ENCODE measurements at places on chromosomes 7 and 10. TPM values are rescaled to one million over a fixed set of nuclear protein-coding genes. Genes with fewer than 3 reads are reported as not detected.

DNA sequence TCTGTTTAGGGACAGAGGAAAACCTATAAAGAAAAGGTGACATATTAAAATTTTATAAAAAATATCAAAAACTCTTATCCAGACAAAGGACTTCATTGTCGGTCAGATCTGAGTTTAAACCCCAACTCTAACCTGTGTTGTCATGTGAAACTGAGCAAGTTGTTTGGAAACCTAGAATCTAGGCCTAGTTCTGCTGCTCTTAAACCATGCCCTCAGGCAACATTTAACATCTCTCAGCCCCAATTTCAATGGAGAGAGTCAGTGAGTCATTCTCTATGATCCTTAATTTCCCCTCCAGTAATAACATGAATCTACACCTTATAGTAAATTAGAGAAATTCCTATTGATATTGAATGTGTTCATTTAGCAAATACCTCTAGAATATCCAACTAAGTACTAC is 192.3 kb downstream of the IMMP2L start:
- H3K36me3 ChIP-seq, result no peaks in the 10 kb centered on the region
- H3K4me1 ChIP-seq, result no peaks in the 10 kb centered on the region
- no peak overlapping the region for H3K27ac ChIP-seq
- H3K27me3 ChIP-seq, result no peaks in the 10 kb centered on the region

The OPN4 gene
- not detected for total RNA-seq

DNA sequence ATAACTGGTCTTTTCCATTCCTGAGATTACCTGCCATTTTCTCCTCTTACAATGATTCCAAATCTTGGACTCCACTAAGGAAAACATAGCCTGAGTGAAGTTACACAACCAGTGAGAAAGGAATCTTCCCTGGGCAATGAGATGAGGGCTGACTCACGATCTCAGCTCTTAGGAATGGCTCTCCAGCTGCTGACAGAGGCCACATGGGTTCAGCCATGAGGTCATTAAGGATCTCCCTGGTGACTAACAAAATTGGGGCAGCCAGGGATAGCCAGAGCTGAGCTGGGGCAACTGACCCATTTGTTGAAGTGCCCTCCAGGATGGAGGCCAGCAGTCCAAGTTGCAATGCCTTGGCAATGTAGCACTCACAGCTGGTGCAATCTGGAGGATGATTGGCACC is 78.7 kb upstream of the MKLN1 start:
- H3K27ac ChIP-seq, result peak overlapping the region; percentile 46
- H3K27me3 ChIP-seq, result no peaks in the 10 kb centered on the region
- H3K4me1 ChIP-seq, result peaks cover 20% of the 10 kb centered on the region
- no peak overlapping the region for H3K4me3 ChIP-seq

DNA sequence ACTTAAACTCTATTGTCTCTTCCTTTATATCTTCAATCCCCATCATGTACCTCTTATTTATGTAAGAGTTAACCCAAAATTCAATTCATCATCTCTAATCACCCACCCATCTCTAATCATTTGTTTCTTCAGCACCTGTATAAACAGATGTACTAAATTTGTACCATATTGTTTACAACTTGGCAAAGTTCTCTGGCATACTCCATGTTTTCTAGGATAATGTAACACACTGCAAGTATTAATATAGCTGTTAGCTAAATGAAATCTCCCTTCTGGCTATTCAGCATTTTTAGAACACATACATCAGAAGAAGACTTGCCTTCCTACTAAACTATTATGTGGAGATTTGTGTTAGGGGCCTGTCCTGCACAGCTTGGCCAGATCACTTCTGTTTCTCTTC is 33.1 kb downstream of the MALSU1 start:
- H3K4me1 ChIP-seq, result peaks cover 37% of the 10 kb centered on the region

The UBTD1 gene
- total RNA-seq, result 16.2 TPM

DNA sequence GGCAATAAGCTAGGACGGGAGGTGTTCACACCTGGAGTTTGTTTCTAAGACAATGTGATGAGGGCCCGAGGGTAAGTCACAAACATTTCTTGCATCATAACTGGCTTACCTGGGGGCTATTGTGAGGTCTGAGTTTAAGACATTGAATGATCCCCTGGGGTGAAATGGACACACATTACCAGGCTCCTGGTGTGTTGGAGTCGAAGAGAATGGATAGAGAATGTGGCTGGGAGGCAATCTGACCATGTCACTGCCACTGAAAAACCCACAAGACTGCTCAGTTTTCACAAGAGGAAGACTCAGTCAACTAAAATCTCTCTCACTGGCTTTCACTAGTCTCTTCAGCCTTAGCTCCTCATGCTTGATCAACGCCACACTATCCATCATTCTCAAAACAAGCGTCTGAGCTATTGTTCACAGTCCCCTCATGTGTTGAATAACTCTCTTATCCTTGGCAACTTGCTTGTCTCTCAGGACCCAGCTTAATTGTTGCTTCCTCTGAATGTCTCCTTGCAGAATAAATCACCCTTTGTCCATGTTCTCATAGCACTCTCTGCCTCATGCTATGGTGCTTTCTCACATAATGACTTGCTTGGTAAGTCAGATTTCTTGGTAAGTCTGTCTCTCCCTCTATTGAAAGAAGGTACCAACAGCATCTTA is at the start of gene C10orf120:
C10orf120 (minus strand) TSS at position 51 of the 660 bp plus-strand sequence. CDS start 56 bp downstream, outside the sequence.
- no peak within 1 kb of the TSS for H3K4me3 ChIP-seq
- H3K27me3 ChIP-seq, result peaks cover 2% of the 10 kb centered on the region
- H3K4me1 ChIP-seq, result no peaks in the 10 kb centered on the region

DNA sequence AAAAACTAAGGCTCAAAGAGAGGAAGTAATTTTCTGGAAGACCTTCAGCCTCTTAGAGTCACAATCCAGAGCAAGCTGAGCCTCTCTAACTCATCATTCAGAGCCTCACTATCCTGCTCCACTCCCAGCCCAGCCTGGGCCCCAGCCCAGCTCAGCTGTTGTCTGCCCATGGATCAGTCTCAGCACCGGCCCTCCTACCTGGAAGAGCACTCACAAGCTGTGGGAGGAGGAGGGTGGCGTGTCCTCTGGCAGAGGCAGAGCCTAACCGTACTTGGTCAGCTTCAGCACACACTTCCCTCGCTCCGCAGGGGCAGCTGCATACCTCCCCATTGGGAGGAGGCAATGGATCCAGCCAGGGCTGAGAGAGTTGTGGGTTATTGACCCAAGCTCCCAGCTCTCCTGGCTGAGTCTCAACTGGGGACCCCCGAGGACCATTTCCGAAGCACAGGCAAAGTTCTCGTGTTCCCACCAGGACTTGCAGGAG is 66.7 kb upstream of the GPR26 start:
- no peaks in the 10 kb centered on the region for H3K4me1 ChIP-seq
- H3K36me3 ChIP-seq, result no peaks in the 10 kb centered on the region
- no peaks in the 10 kb centered on the region for H3K27me3 ChIP-seq
- DNase-seq, result no peak
- no peak overlapping the region for H3K27ac ChIP-seq

GRCh38 chr10:60497364-60497763 is 107.7 kb upstream of the ANK3 start:
- DNase-seq, result no peak
- no peaks in the 10 kb centered on the region for H3K27me3 ChIP-seq
- no peak overlapping the region for H3K27ac ChIP-seq
- no peaks in the 10 kb centered on the region for H3K4me1 ChIP-seq
- H3K4me3 ChIP-seq, result no peak overlapping the region

The SFTPA1 gene
- not detected for total RNA-seq

The PRKAG2 gene
- total RNA-seq, result 19.5 TPM

The MMRN2 gene
- total RNA-seq, result 7.3 TPM

DNA sequence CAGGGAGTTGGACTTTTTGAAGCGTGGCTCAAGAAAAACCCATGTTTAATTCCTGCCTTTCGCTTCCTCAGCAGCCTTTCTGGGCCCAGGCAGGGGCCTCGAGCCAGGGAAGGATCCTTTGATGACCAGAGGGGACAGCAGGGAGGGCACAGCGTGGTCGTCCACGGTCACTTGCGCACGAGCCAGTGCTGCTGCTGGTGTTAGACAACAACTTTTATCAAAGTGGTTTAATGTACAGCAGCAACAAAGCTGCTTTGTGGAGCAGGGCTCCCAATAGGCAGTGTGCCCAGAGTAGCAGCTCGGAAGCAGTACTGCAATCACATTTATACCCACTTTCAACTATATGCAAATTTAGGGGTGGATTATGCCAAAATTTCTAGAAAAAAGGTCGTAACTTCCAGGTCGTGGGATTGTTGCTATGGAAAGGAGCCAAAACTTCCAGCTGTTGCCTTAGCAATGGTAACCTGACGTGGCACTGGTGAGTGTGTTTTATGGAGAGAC is 6.1 kb downstream of the GIMAP1 start:
- no peak overlapping the region for H3K4me3 ChIP-seq
- no peaks in the 10 kb centered on the region for H3K4me1 ChIP-seq
- DNase-seq, result no peak
- H3K27me3 ChIP-seq, result no peaks in the 10 kb centered on the region

DNA sequence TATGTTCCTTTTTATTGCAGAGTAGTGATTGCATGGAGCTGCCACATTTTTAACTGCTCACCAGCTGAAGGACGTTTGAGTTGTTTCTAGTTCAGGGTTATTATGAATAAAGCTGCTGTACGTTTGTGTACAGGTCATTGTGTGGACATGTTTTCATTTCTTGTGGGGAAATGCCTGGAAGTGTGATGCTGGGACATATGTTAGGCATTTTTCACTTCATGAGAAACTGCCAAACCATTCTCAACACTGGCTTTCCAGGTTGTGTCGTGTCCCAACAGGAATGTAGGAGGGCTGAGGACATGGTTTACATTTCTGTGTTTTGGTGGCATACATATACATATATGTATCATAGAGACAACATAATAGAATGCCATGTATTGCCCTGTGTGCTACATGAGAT is 73.0 kb downstream of the NEURL1 start:
- H3K27me3 ChIP-seq, result peaks cover 19% of the 10 kb centered on the region
- no peak overlapping the region for H3K27ac ChIP-seq
- no peaks in the 10 kb centered on the region for H3K4me1 ChIP-seq
- H3K4me3 ChIP-seq, result no peak overlapping the region

GRCh38 chr10:46247808-46248569 is 38.8 kb upstream of the ANTXRL start:
- no peaks in the 10 kb centered on the region for H3K36me3 ChIP-seq
- DNase-seq, result no peak
- H3K27me3 ChIP-seq, result 0 out of 2 replicates have a peak, but pooled peaks cover 4% of the 10 kb centered on the region
- H3K4me1 ChIP-seq, result no peaks in the 10 kb centered on the region
- no peak overlapping the region for H3K4me3 ChIP-seq

DNA sequence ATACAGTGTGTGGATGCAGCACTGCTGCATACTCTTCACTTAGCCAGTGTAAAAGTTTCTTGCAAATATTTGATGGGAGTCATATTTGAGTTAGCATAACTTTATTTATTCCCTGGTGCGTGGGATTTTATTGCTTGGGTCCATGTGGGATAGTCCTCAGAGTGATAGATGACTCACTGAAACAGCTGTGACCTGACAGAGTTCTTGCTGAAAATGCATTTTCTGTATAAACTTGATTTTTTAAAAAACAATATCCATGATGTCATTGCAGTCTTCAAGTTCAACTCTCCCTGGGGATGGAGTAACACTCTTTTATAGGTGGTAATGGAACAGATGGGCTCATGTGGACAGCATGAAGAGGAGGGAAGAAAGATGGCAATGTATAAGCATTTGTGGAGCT is 310.0 kb downstream of the PPP1R3A start:
- no peaks in the 10 kb centered on the region for H3K4me1 ChIP-seq
- no peak overlapping the region for H3K4me3 ChIP-seq
- H3K36me3 ChIP-seq, result no peaks in the 10 kb centered on the region
- no peaks in the 10 kb centered on the region for H3K27me3 ChIP-seq
- H3K27ac ChIP-seq, result no peak overlapping the region
- peak; percentile 0 for DNase-seq

The OR2A7 gene
- total RNA-seq, result not detected

- peak overlapping the region; percentile 99 for H3K27ac ChIP-seq
- H3K27me3 ChIP-seq, result no peaks in the 10 kb centered on the region
- H3K36me3 ChIP-seq, result no peaks in the 10 kb centered on the region
- peaks cover 58% of the 10 kb centered on the region for H3K4me1 ChIP-seq
Measured at GRCh38 chr10:50992972-50993766, 81.1 kb upstream of the PRKG1 start.

DNA sequence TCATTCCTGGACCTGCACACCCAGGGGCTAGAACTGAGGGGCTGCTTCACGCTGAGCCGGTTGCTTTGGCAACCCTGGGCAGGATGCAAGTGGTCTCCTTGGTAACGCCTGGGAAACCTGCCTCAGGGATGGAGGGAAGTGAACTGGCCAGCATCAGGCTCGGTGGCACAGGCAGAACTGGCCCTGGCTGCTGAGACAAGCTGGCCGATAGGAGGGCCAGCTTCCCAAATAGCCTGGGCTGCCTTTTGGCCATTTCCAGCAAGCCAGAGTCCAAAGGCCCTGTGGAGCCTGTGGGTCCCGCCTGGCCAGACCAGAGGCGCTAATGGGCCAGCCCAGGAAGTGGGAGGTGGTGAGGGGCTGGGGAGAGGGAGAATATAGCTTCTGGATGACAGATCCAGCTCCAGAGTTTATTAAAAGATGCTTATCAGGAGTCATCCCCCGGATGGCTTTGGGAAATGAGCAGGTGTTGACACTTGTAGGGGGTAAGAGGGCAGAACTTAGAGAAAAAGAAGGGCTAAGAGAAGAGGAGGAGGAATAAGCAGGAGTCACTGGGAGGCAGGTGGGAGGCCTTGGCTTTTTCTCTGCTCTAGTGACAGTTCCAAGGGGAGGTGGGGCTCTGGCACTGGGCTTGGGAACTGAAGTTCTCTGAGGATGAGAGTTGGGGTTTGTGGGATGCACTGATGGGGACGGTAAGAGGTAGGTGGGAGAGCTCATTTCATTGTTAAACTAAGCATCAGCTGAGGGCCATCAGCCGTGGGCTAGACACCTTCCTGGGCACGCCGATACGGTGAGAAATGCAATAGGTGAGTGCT is 9.6 kb downstream of the NEURL1 start:
- peaks cover 28% of the 10 kb centered on the region for H3K27me3 ChIP-seq
- no peaks in the 10 kb centered on the region for H3K4me1 ChIP-seq
- no peak for DNase-seq
- H3K4me3 ChIP-seq, result no peak overlapping the region
- no peak overlapping the region for H3K27ac ChIP-seq

- no peaks in the 10 kb centered on the region for H3K36me3 ChIP-seq
- DNase-seq, result no peak
- H3K27ac ChIP-seq, result no peak overlapping the region
- H3K4me1 ChIP-seq, result no peaks in the 10 kb centered on the region
Measured at GRCh38 chr10:132164761-132165278, 21.9 kb upstream of the DPYSL4 start.

The OR13A1 gene
- total RNA-seq, result not detected

The CALY gene
- total RNA-seq, result not detected

DNA sequence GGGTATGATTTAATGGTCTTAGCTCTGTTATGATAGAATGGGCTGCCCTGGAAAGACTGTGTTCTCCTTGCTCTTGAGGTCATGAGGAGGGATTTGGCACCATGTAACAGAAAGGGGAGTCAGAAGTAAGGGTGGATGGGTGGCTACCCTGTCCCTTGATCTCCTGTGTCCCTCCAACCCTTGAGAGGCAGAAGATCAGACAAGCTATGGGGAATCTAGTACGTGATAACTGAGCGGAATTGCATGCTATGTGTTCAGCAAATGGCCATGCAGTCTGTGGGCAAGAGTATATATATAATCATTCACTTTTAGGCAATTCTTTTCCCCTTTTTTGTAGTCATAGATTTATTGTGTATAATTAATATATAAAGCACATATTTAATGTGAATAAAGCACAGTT is 174.9 kb downstream of the SEC23IP start:
- no peaks in the 10 kb centered on the region for H3K4me1 ChIP-seq
- H3K27me3 ChIP-seq, result no peaks in the 10 kb centered on the region
- no peaks in the 10 kb centered on the region for H3K36me3 ChIP-seq
- no peak overlapping the region for H3K27ac ChIP-seq
- no peak overlapping the region for H3K4me3 ChIP-seq

The CTAGE4 gene
- 1.3 TPM for total RNA-seq

- H3K36me3 ChIP-seq, result no peaks in the 10 kb centered on the region
- peak overlapping the region; percentile 51 for H3K27ac ChIP-seq
- H3K4me3 ChIP-seq, result peak overlapping the region; percentile 9
- H3K4me1 ChIP-seq, result peaks cover 66% of the 10 kb centered on the region
Measured at GRCh38 chr10:80462981-80463741, 9.1 kb downstream of the TSPAN14 start.
